ENCODE measurements at places on chromosomes 5 and 9. TPM values are rescaled to one million over a fixed set of nuclear protein-coding genes. Genes with fewer than 3 reads are reported as not detected.

- peaks cover 3% of the 10 kb centered on the region for H3K4me1 ChIP-seq
- no peak overlapping the region for H3K27ac ChIP-seq
- no peaks in the 10 kb centered on the region for H3K36me3 ChIP-seq
- peak; percentile 28 for DNase-seq
Observed at GRCh38 chr5:14281746-14282181, 138.6 kb downstream of the TRIO start.

GPSM1 gene
- 8.8 TPM for total RNA-seq

CDKN2B gene
- total RNA-seq, result not detected

- no peak for DNase-seq
- no peak overlapping the region for H3K27ac ChIP-seq
- H3K4me1 ChIP-seq, result no peaks in the 10 kb centered on the region
Observed at GRCh38 chr5:87053146-87053545, 214.5 kb upstream of the RASA1 start.

DNA sequence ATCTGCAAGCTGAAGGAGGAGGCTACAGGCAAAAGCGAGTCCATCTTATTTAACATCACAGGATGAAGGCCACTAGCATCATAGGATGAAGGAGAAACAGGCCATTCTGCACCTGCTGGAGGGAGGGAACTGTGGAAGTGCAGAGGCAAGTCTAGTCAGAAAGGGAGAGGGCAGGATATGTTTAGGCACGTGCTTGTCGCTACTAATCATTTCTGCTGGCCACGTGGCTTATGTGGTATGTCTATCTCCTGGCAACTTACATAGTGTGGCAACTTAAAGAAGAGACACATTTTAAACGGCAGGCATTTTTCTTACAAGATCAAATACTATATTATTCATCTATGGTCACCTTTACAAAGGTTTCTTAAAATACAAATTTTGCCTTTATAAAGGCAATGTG is 74.0 kb downstream of the GNAQ start:
- peaks cover 57% of the 10 kb centered on the region for H3K4me1 ChIP-seq
- peaks cover 2% of the 10 kb centered on the region for H3K36me3 ChIP-seq
- H3K27me3 ChIP-seq, result no peaks in the 10 kb centered on the region
- H3K4me3 ChIP-seq, result no peak overlapping the region
- no peak overlapping the region for H3K27ac ChIP-seq

SV2C gene
- 0.07 TPM for total RNA-seq

PCDHA8 gene
- total RNA-seq, result not detected

DNA sequence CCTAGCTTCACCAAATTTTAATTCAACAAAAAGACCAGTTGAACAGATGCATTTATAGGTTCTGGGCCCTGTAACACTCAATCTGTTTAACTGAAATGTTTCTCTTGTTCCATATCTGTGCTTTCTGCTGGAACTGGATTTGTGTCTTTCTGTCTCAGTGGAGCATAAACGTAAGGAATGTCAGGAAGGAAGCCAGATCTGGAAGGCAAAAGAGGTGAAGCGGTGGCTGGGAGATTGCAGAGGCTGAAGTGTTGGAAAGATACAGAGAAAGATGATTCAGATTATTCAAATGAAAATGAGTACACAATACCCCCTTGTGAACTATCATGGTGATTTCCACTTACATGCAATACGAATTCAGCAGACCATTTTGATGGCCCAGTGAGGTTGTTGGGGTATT is 406.8 kb downstream of the BRINP1 start:
- H3K4me3 ChIP-seq, result no peak overlapping the region
- no peaks in the 10 kb centered on the region for H3K27me3 ChIP-seq
- DNase-seq, result no peak
- no peaks in the 10 kb centered on the region for H3K36me3 ChIP-seq

GRCh38 chr5:106288979-106289378 is 1381.8 kb downstream of the EFNA5 start:
- no peak overlapping the region for H3K27ac ChIP-seq
- H3K4me3 ChIP-seq, result no peak overlapping the region
- no peaks in the 10 kb centered on the region for H3K27me3 ChIP-seq
- no peak for DNase-seq
- H3K36me3 ChIP-seq, result no peaks in the 10 kb centered on the region
